ENCODE measurements at places on chromosomes 16 and 17.
A peak's percentile ranks its signal among the peaks of the same experiment; 100 is the strongest.

GRCh38 chr17:4968486-4969046 is 949 bp upstream of the SPAG7 start:
- peak; percentile 27 for DNase-seq

GRCh38 chr17:76523084-76524037 is 14.1 kb downstream of the CYGB start:
- DNase-seq = peak; percentile 46

GRCh38 chr17:33291248-33292200 is 1.6 kb downstream of the ASIC2 start:
- DNase-seq = peak; percentile 15

DNA sequence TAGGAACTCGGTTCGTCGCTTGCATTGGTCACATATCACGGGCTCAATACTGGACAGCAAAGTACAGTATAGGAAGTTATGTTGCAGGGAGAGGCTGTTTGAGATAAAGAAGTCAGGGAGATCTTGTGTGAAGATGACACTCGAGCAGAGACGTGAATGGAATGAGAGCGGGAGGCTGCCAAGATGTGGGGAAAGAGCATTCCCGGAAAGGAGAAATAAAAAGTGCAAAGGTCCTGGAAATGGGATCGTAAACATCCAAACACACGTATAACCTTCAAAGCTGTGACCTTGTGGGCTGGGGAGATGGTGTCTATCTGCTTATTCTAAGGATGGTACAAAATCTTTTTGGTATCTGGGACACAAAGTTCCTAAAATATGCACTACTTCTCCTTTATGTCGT is 43.0 kb upstream of the MYOCD start:
- peak; percentile 50 for DNase-seq

- DNase-seq = peak; percentile 95
These were observed 33.7 kb downstream of the DDX19A start for GRCh38 chr16:70380248-70380918.

DNA sequence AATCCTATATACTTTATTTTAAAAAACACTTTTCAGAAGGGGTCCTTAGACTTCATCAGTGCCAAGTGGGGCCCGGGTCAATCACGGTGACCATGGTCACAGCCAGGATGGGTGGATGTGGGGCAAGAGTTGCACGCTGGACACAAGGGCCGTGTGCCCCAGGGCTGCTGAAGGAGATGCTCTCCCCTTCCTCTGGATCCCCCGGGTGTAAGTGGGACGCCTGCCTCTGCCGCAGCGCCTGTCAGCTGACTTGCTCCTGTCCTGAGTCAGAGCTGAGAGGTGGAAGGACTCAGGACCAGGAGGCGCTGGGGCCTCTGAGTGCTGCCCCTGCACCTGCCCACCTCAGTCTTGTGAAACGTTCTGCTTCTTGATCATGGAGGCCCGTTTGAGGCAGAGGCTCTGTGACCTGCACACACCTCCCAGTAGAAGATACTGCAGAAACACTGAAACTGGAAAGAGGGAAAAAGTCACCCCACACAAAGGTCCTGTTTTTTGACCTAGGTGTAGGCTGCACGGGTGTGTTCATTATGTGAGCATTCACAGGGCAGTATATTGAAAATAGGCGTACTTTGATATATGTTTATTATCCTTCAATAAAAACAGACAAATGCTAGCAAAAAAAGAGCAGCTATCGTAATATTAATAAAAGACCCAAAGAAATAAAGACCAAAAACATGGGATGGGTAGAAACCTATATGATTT is 40.9 kb upstream of the BAHCC1 start:
- DNase-seq = no peak

DNA sequence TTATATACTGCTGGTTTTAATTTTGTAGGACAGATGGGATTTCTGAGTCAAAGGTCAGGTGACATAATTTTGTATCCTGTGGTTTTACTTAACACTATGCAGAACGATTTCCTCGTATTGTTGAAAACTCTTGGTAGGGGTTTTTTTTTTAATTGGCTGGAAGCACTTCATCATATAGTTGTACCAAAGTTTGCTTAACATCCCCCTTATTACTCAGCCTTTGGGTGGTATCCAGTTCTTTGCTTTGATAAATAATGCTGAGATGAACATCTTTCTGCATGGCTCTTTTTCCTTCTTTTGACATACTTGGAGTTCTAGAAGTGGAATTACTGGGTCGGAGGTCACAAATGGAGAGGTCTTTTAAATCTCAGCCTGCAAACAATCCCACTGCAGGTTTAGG is 419.1 kb downstream of the MAF start:
- DNase-seq = peak; percentile 21

- DNase-seq = no peak
These were observed 4.0 kb downstream of the BPTF start for GRCh38 chr17:67829331-67829730.

DNA sequence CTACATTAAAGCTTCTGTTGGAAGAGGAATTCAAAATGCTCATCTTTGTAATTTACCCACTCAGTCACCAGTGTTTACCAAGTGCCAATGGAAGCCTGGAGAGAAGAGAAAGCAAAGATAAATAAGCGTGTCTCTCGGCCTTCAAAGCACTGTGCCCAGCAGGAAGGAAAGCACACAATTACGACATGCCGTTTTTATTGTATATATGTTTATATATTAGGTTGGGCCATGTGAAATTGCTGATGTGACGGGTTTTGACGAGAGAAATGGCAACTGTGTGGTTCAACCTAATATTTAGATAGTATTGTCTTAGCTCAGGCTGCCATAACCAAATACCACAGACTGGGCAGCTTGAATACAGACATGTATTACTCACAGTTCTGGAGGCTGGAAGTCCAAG is 79.3 kb upstream of the HSBP1 start:
- peak; percentile 24 for DNase-seq

- DNase-seq = no peak
These were observed 189.6 kb downstream of the MSI2 start for GRCh38 chr17:57445772-57446472.

DNA sequence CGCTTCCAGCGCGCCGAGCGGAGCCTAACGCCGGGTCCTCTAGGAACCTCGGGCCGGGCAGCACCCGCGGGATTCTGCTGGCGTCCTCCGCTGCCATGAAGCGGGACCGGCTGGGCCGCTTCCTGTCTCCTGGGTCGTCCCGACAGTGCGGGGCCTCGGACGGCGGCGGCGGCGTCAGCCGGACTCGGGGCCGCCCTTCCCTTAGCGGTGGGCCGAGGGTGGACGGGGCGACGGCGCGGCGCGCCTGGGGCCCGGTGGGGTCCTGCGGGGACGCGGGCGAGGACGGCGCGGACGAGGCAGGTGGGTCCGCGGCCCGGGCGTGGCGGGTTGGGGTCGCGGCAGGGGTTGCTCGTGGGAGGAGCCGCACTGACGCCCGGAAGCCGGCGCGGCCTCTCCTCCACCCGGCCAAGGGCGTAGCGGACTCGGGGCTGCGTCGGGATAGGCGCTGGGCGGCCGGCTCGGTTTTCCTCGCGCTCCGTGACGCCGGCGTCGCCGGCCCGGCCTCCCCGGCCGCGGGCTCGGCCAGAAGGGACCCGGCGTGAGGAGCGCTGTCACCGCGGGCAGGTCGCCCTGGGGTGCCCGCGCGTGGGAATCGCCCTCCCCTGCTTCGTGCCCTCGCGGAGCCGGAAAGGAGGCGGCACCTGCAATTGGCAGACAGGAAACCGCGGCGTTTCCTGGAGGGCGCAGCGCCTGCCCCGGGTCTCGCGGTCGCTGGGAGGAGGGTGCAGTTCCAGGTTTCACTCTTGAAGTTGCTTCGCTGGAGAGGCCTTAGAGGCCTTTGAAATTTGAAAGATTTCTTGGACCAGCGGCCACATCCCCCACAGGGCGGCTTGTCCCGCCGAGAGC is 432 bp downstream of the ZNF276 start:
- DNase-seq = peak; percentile 46

GRCh38 chr17:56812901-56813388 is 20.8 kb downstream of the C17orf67 start:
- no peak for DNase-seq

DNA sequence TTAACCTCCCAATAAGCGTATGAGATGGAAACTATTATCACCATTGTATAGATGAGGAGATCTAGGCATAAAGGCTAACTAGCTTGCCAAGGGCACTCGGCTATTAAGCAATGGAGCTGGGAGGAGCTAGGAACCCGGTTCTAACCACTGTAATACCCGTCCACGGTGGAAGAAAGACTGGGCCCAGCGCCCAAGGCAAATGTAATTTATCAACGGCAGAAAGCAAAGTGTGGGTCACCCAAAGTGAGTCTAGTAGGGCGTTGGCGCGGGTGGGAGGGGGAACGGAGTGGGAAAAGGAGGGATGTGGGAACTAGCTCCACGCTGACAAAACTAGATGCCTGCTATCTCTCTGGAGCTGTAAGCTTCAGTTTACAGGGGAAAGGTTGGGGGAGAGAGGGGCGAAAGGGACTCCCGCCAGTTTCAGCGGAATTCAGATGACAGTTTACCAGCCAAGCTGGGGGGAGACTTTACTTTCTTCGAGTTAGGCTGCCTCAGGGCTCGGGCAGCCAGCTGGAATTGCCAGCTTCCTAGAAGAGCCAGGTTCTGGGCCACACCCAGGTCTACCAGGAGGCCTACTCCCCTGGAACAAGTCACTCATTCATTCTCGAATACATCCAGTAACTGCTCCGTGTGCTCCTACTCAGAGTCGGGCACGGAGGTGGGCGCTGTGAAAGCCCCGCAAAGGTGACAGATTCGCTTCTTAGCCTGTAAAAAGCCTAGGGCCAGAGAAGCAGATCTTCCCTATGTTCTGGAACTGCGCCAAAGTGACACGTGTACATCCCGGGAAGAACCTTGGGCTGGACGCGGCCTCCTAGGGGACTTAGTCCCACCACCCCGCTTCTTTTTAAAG is 837 bp downstream of the LRRC59 start:
- DNase-seq = peak; percentile 45

- no peak for DNase-seq
These were observed 66.7 kb downstream of the RBFOX1 start for GRCh38 chr16:7399296-7399695.

GRCh38 chr16:27973678-27974077 is 89.8 kb downstream of the GSG1L start:
- DNase-seq = no peak

- peak; percentile 24 for DNase-seq
These were observed 702 bp downstream of the TENT4B start for GRCh38 chr16:50153596-50154419.

DNA sequence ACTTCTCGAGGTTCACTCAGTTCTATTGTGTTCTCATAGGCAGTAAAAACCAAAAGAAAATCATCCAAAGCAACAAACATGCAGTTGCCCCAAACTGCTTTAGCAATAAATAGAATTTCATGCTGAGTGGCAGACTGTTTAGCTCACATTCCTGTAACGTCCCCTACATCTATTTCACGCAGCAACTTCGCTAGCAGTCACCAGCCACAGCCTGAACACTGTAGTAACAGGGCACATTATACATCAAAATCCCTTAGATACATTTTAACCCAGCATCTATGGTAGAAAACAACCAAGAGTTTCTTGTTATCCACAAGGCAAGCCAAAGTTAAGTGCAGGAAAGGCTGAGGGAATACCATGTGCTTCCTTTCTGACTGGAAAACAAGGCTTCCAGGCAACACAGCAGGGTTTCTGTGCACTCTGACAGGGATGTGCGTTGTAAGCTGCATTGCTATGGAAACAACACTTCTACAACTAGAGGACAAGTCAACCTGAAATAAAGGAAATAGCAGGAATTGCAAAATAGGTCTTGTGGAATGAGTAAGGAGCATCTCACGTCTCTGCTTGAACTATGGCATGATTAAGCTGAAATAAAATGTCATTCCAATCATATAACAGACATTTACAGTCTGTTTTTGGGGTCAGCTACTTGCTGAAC is 55.4 kb downstream of the CFDP1 start:
- DNase-seq = peak; percentile 96

DNA sequence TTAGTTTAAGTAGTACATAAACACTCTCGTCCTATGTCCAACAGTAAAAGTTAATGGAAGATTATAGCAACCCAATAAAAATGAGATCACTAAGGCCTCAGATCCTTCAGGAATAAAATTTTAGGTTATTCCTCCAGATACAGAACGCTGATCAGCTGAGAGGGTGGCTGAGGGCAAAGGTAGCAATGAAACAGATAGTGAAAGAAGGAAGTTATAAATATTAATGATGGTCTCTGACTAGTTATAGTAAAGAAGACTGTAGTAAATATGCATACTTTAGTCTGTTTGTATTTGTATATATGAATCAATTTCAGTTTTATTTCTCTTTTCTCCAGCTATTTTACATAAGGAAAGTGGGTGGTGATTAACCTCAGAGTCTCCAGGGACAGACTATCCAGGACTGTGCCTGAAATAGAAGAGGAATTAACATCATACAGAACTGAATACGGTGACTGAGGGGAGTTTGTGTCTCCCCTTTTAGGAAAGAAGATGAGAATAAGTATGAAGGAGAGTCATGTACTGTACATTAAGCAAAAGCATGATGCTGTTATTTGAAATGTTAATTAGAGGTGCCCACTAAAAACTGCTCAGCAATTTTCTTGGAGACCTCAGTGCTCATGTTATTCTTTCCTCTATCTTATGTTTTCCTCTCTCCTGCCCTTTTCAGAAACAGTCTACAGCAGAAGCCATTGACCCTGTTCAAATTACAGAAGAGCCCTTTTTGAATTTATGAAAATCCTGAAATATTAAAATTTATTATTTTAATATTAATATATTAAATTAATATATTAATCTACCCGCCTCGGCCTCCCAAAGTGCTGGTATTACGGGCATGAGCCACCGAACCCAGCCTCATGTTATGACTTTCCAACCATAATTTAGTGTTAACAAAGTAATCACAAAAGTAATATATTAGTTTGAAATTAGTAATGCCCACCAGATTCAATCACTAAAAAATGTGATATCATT is 36.5 kb upstream of the DHRS7B start:
- DNase-seq = no peak

DNA sequence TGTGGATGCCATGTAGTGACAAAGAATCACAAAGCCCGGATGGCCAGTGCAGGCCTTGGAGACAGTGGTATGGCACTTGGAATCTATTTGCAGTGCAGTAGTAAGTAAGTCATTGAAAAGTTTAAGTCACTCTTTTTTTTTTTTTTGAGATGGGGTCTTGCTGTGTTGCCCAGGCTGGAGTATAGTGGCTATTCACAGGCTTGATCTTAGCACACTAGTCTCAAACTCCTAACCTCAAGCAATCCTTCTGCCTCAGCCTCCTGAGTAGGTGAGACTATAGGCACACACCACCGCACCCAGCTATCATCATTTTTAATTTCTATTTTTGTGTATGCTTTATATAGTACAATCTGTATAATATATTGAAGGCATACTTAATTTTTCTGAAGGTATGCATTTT is 4.3 kb upstream of the PLSCR3 start:
- no peak for DNase-seq
